Dermis microvascular lymphatic vessel endothelial cell (primary cell): ENCODE measurements at places on chromosomes 1 and 21.

- DNase-seq = no peak
Measured at GRCh38 chr1:181128592-181129497, 40.3 kb downstream of the IER5 start.

DNA sequence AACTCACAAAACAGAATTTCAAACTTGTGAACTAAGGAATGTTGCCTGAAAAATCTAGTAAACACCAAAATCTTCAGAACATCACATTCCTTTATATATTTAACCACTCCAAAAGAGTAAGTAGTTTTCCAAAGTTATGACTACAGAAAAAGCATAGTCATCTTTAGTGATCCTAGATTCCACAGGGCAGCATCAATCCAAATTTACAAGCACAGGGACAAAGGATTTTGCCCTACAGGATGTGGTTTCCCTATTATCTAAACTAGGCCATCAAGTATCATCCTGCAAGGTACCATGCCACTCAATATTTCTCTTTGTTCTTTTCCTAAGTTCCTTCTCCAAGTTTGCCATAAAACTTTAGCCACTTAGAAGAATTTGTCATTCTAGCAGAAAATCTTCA lies 33.0 kb downstream of the COP1 start:
- no peak for DNase-seq

DNA sequence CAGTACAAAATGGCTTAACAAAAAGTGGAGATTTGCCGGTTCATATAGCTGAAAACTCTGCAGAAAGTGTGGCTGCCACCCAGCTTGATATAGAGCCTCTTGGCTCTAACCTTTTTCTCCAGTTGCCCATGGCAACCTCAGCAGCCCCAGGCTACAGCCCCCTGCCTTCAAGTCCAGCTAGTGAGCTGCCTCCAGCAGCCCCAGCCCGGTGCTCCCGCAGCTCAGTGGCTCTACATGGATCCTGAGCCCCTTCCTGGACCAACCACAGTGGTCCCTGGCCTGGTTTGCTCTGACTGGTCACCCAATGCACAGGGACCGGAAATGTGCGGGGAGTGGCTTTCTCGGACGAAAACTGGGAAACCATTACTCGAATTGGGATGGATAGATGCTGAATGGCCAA lies 13.3 kb upstream of the ATF3 start:
- no peak for DNase-seq

DNA sequence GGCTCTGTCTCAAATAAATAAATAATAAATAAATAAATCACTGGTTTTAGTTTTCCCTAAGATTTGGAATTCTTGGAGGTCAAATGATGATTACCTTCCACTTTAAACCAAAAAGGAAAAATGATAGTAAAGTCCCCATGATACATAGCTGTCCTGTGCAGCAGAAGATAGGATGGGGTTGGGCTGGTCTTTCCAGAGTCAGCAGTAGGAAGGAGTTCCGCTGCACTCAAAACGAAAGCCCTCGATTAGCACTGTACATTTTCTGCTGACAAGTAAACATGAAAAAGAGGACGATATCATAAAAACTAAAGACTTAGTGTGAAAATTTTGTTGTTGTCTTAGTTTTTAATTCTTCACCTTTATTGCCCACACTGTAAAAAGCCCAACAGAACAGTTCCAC lies 79.7 kb downstream of the ATP5PO start:
- DNase-seq = no peak

DNA sequence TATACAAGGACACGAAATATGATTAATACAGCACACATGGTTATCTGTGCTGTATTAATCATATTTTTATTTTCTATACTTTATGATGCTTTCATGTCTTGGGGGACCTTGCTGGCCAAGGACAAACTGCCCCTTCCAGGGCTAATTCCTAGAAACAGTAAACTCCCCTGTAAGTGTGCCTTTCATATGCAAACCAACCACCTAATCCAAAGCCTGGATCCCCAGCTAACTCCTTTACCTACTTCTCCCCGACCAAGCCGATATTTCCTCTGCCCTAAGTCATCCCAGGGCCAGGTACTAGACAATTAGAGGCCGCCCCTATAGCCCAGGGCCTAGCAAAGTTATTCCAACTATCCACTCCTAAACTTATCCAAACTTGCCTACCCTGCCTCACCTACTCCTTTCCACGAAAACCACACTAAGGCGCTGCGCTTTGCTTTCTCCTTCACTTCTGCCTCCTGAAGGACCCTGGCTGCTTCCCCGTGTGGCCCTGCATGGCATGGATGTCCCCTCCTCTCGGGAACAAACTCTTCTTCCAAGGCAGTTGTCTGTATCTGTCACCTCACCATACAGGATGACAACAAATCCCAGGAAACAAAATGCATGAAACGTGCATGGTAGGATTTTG lies 10.2 kb downstream of the SH3BP5L start:
- DNase-seq = no peak

DNA sequence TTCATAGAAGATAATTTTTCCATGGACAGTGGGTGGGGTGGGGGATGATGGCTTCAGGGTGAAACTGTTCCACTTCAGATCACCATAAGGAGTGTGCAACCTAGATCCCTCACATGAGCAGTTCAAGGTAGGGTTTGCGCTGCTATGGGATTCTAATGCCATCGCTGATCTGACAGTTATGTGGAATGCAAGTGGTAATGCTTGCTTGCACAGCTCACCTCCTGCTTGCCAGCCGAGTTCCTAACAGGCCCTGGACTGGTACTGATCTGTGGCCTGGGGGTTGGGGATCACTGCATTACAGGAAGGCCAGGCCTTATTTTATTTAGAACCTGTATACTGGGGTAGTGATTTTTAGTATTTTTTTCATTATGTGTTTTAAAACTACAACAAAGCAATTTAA lies 22.0 kb downstream of the MAN1A2 start:
- no peak for DNase-seq
